Left lung (tissue), 14 donors: ENCODE measurements at places on chromosomes 12 and 14. TPM values are rescaled to one million over a fixed set of nuclear protein-coding genes. Genes with fewer than 3 reads are reported as not detected.

Gene PRKAB1
- 53.3 TPM for total RNA-seq

- no peak for DNase-seq
Observed at GRCh38 chr14:102579696-102580549, 12.5 kb upstream of the RCOR1 start.

DNA sequence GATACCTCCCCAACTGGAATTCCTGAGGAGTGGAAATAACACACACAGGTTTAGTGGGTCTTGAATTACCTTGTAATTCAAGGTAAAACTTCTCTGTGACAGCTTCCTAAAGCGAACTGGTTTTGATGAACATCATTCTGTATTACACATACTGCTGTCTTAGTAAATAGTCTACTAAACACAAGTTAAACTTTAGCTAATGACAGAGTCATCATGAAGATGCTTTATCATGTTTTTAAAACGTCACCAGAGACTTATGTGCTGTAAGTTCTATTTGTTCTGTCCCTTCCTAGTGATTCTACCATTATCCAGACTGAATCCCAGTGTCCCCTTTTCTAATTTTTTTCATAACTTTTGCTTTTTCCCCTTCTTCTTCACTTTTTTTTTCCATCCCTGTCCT, 11.6 kb upstream of the GXYLT1 start:
- DNase-seq = no peak

DNA sequence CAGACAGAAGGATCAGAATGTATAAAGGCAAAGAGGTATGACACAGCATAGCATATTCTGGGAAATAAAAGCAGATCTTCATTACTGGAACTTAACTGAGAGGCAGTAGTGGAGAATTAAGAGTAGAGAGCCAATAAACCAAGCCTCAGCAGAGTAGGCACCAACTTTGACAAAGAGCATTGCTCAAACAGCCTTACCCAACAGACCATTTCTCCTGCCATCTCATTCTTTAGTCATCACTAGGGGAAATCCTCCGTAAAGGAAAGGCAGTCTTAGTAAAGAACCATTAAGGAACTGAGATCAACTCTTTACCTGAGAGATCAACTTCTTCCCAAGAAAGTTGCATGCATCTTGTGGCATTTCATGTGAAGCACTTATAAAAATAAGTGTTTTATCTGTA, 36.6 kb downstream of the SENP1 start:
- no peak for DNase-seq

- no peak for DNase-seq
Observed at GRCh38 chr14:103509864-103510723, 12.5 kb downstream of the CKB start.
